ENCODE measurements at places on chromosomes 5 and 9. TPM values are rescaled to one million over a fixed set of nuclear protein-coding genes. Genes with fewer than 3 reads are reported as not detected.

DNA sequence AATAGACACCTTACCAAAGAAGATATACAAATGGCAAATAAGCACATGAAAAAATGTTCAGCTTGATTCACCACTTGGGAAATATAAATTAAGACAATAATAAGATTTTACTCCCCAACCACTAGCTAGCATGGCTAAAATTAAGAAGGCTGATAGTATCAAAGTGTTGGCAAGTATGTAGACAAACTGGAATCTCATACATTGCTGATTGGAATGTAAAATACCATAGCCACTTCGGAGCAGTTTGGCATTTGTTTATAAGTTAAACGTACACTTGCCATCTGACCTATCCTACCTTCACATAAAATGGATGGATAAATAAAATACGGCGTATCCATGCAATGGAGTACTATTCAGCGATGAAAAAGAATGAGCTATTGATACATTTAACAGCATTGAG is 129.2 kb downstream of the ZNF462 start:
- H3K27me3 ChIP-seq, result no peaks in the 10 kb centered on the region
- H3K4me1 ChIP-seq, result no peaks in the 10 kb centered on the region
- no peak for DNase-seq
- no peaks in the 10 kb centered on the region for H3K36me3 ChIP-seq

F2RL2 gene
- 10.2 TPM for total RNA-seq

DNA sequence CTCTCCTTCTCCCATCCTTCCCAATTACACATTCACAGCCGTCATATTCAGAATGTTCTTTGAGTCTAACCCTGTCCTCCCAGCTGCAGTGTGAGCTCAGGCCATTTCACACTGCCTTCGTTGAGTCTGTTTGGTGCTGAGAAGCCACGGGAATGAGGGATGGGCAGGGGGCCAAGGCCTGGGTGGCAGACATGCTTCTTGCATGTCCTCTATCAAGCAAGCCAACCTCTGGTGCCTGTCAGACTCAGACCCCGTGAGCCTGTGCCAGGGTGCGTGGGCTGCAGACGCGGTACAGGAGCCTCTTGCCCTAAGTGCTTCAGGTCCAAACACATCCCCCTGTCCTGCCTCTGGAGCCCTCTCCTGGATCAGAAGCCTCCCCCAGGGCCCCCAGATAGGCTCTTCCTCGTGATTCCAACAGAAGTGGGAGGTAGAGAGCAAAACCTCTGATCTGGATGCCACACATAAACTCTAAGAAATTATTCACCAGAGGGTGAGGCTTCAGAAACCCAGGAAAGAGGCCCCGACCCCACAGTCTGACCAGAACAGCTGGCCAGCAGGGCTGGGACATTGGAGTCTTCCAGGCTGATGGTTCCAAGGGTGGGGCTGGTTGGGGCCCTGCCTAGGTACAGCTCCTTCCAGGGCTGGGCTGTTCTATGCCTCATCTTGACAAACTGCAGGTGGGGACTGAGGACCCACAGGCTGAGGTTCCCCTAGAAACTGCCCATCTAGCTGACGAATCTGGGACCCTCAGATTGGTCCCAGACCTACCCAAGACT is 46.7 kb upstream of the CDKN2AIPNL start:
- no peaks in the 10 kb centered on the region for H3K4me1 ChIP-seq
- no peak for DNase-seq
- no peaks in the 10 kb centered on the region for H3K36me3 ChIP-seq

DNA sequence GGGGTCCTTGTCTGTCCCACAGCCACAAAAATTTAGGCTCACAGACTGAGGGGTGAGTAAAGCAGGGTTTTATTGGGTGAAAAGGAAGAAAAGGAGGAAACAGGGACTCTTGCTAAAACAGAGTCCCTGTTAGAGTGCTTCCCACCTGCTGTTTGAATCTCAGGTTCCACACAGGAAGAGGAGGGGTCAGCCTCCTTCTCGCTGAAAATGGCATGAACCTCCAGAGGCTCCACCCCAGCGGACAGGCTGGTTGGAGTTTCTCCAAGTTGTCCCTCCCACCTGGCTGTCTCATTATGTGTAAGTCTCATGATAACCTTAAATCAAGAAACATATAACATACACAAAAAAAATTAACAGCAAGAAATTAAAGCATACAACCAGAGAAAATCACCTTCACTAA is 28.3 kb upstream of the UHRF2 start:
- no peaks in the 10 kb centered on the region for H3K4me1 ChIP-seq
- no peak overlapping the region for H3K27ac ChIP-seq

GRCh38 chr9:19498015-19498414 is 89.2 kb downstream of the ACER2 start:
- no peak for DNase-seq
- no peaks in the 10 kb centered on the region for H3K36me3 ChIP-seq
- no peaks in the 10 kb centered on the region for H3K4me1 ChIP-seq
- H3K27me3 ChIP-seq, result peaks cover 5% of the 10 kb centered on the region
- H3K4me3 ChIP-seq, result no peak overlapping the region

THG1L gene
- 7.6 TPM for total RNA-seq

DNA sequence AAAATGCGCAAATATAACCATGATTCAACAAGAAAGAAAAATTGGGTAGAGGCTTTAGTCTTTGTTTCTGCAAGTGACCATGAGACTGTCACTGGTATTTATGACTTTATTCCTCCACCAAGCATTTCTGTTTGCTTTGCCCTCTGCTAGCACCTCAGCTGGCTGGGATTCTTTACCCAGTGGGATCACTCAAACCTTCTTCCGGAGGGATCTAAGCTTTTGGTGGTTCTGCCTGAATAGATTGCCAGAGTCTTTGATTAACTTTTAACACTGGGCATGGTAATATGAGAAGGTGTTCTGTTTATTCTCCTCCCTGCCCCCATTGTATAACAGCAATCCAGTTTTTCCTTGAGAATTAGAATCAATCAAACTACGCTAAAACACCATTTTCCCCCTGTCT is 59.1 kb upstream of the FBN2 start:
- H3K4me1 ChIP-seq, result peaks cover 2% of the 10 kb centered on the region
- no peak overlapping the region for H3K27ac ChIP-seq
- no peak overlapping the region for H3K4me3 ChIP-seq

- H3K27ac ChIP-seq, result no peak overlapping the region
- H3K36me3 ChIP-seq, result no peaks in the 10 kb centered on the region
- H3K27me3 ChIP-seq, result no peaks in the 10 kb centered on the region
- no peaks in the 10 kb centered on the region for H3K4me1 ChIP-seq
- H3K4me3 ChIP-seq, result no peak overlapping the region
These were observed 115.4 kb upstream of the NTRK2 start for GRCh38 chr9:84554069-84554664.

DNA sequence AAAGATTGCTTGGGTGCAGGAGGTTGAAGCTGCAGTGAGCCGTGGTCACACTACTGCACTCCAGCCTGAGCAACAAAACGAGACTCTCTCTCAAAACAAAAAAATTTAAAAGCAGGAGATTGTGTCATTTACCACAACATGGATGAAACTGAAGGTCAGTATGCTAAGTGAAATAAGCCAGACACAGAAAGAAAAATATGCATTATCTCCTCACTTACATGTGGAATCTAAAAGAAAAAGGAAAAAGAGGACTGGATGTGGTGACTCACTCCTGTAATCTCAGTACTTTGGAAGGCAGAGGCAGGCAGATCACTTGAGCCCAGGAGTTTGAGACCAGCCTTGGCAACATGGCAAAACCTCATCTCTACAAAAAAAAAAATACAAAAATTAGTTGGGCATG is 146.8 kb upstream of the DAPK1 start:
- H3K36me3 ChIP-seq, result no peaks in the 10 kb centered on the region
- DNase-seq, result no peak
- H3K27me3 ChIP-seq, result no peaks in the 10 kb centered on the region
- no peak overlapping the region for H3K27ac ChIP-seq

PCDHB8 gene
- 0.53 TPM for total RNA-seq

C9orf78 gene
- total RNA-seq, result 34.6 TPM

GRCh38 chr9:34089311-34089710 is 37.2 kb downstream of the DCAF12 start:
- H3K27me3 ChIP-seq, result no peaks in the 10 kb centered on the region
- no peak for DNase-seq
- H3K27ac ChIP-seq, result no peak overlapping the region
- peaks cover 33% of the 10 kb centered on the region for H3K36me3 ChIP-seq
- H3K4me1 ChIP-seq, result no peaks in the 10 kb centered on the region

TYRP1 gene
- not detected for total RNA-seq

DNA sequence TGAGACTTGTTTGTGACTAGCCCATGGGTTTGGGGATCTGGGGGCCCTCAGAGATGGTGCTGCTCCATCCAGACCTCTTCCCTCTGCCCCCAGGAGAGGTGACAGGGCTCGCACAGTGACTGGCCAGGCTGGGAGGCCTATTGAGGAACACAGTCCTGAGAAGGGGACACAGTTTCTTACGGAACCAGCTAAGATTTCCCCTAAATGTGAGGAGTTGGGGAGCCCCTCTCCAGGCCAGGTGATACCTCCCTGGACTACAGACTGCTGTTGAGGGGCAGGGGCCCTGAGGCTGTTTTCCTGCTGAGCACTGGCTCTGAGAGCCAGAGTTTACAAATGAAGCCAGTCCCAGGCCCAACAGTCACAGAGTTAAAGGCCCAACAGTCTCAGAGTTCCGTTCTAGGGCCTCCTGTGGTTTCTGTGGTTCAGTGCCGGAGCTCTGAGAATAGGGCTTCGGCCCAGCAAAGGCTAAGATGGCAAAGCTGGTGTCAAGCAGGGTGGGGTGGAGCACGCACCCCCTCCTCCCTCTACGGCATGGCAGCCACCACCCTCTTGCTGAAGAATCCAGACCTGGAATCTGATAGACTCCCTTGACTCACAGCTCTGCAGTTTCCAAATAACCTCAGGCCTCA is 1.1 kb upstream of the SEMA4D start:
- no peak for DNase-seq
- no peak overlapping the region for H3K27ac ChIP-seq
- peaks cover 4% of the 10 kb centered on the region for H3K27me3 ChIP-seq
- no peaks in the 10 kb centered on the region for H3K36me3 ChIP-seq
- H3K4me3 ChIP-seq, result no peak overlapping the region

- no peaks in the 10 kb centered on the region for H3K4me1 ChIP-seq
- no peak for DNase-seq
- H3K27me3 ChIP-seq, result no peaks in the 10 kb centered on the region
- H3K27ac ChIP-seq, result no peak overlapping the region
- H3K4me3 ChIP-seq, result no peak overlapping the region
- no peaks in the 10 kb centered on the region for H3K36me3 ChIP-seq
These were observed 79.8 kb downstream of the XRCC4 start for GRCh38 chr5:83157163-83157562.

DNA sequence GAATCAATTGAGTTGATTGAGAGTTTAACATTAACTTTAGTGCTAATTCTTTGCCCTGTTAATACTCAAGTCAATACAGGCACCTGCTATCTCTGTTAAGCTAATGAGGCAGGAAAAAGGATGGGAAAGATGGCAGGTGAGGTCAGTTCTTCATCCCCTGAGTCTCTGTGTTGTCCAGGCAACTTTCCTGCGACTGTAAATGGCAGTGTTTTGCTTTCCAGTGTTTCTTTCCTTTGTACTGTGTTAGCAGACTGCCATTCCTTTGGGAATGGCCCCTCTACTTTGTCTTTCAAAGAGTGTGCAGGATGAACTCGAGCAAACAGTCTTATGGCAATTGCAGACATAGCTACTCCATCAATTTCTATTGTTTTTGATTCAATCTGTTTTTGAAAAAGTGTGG is 202.2 kb upstream of the VLDLR start:
- H3K36me3 ChIP-seq, result no peaks in the 10 kb centered on the region
- no peak overlapping the region for H3K27ac ChIP-seq
- no peak overlapping the region for H3K4me3 ChIP-seq
- no peak for DNase-seq
- no peaks in the 10 kb centered on the region for H3K4me1 ChIP-seq
